ENCODE measurements at places on chromosomes 2 and 18. TPM values are rescaled to one million over a fixed set of nuclear protein-coding genes. Genes with fewer than 3 reads are reported as not detected.

GRCh38 chr2:54611830-54612545 is 111.5 kb upstream of the EML6 start:
- H3K4me1 ChIP-seq = peaks cover 7% of the 10 kb centered on the region
- peaks cover 3% of the 10 kb centered on the region for H3K36me3 ChIP-seq
- H3K4me3 ChIP-seq = no peak overlapping the region
- no peaks in the 10 kb centered on the region for H3K27me3 ChIP-seq
- H3K27ac ChIP-seq = no peak overlapping the region

DNA sequence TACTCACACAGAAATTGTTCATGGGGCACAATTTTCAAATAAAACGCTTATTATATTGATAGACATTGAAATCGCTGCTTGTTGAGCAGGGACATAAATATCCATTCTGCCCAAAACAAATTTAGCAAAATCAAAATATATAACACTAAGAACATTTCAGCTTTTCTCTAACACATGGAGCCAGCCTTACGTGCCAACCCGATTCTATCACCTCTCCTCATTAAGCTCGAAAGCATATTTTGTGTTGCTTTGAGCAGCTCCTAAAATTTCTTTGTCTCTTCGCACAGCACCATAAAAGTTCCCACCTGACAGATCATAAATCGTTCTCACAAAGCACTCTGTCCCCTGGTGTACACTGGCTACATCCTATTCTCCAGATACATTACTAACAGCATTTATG is 1034.4 kb upstream of the KLHL29 start:
- no peaks in the 10 kb centered on the region for H3K27me3 ChIP-seq
- no peak overlapping the region for H3K4me3 ChIP-seq
- H3K36me3 ChIP-seq = no peaks in the 10 kb centered on the region

DNA sequence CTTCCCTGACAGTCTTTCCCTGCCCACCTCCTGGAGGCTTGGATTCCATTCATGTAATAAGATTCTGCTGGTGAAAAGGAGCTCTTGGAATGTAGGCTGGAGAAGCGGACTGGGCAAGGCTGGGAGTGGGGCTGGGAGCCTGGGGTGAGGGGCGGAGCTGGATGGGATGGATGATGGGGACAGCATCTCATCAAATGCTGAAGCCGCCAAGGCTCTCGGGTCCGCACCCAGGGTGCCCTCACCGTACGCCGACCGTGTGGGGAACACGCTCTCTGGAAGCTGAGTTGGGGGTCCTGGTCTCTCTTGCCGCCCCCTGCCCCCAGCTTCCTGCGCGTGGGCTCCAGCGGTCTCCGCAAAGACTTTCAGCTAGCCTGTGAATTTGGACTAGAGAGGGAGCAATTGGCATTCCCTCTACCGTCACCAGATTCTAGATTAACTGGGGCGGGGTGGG is 9.1 kb downstream of the RAX start:
- peaks cover 30% of the 10 kb centered on the region for H3K4me1 ChIP-seq
- H3K36me3 ChIP-seq = no peaks in the 10 kb centered on the region
- peaks cover 66% of the 10 kb centered on the region for H3K27me3 ChIP-seq
- H3K27ac ChIP-seq = no peak overlapping the region
- no peak for DNase-seq

Gene TMEM178A
- 17.3 TPM for total RNA-seq

Gene ZFAND2B
- 14.5 TPM for total RNA-seq

Gene PRSS56
- 0.89 TPM for total RNA-seq

Data from spinal cord (tissue), 10 donors.